Activated CD4-positive, alpha-beta T cell treated with anti-CD3 and anti-CD28 coated beads, Interleukin-2, amount 50 U/mL, for 16 hours (primary cell): ENCODE measurements at places on chromosomes 6 and 20.

- no peak for DNase-seq
Observed at GRCh38 chr6:151577257-151577656, 83.4 kb downstream of the CCDC170 start.

- DNase-seq = no peak
Observed at GRCh38 chr6:36924131-36924530, 30.4 kb upstream of the PI16 start.

DNA sequence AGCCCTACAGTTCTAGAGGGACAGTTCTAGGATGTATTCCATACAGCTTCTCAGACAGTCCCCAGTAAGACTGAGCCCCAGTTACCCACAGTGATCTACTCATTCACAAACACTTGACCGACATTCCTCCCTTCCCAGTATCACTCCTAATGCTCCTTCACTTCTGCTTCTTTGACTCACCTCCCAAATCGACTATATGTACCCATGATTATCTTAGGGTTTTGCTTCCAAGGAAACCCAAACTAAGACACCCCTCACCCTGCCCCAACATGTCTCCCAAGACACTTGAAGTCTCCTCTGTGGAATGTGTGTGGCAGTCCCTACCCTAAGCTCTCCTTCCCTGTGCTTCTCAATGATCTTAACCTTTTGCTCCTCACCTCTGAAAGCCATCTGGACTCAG lies 23.6 kb upstream of the TGM6 start:
- DNase-seq = no peak

GRCh38 chr6:87914637-87915395 lies 132.8 kb upstream of the SPACA1 start:
- DNase-seq = no peak

DNA sequence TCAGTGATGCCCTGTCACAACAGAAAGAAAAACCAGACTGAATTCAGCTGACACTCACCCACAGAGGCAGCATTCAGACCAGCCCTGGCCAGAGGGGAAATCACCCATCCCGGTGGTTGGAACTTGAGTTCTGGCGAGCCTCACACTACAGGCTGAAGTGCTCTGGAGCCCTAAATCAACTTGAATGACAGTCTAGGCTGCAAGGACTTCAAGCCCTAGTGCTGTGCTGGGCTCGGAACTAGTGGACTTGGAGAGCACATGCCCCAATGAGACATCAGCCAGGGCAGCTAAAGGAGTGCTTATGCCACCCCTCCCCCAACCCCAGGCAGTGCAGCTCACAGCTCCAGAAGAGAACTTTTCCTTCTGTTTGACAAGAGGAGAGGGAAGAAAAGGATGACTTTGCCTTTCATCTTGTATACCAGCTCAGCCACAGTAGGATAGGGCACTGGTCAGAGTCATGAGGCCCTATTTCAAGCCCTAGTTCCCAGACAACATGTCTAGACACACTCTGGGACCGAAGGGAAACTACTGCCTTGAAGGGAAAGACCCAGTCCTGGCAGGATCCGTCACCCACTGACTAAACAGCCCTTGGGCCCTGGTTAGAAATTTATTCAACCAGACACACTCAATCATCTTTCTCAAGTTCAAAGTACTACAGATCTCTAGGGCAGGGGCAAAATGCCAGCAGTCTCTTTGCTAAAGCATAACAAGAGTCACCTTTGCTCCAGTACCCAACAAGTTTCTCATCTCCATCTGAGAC lies 43.2 kb upstream of the PNRC1 start:
- DNase-seq = no peak

- DNase-seq = no peak
Observed at GRCh38 chr6:92763680-92764079, 655.7 kb downstream of the EPHA7 start.

DNA sequence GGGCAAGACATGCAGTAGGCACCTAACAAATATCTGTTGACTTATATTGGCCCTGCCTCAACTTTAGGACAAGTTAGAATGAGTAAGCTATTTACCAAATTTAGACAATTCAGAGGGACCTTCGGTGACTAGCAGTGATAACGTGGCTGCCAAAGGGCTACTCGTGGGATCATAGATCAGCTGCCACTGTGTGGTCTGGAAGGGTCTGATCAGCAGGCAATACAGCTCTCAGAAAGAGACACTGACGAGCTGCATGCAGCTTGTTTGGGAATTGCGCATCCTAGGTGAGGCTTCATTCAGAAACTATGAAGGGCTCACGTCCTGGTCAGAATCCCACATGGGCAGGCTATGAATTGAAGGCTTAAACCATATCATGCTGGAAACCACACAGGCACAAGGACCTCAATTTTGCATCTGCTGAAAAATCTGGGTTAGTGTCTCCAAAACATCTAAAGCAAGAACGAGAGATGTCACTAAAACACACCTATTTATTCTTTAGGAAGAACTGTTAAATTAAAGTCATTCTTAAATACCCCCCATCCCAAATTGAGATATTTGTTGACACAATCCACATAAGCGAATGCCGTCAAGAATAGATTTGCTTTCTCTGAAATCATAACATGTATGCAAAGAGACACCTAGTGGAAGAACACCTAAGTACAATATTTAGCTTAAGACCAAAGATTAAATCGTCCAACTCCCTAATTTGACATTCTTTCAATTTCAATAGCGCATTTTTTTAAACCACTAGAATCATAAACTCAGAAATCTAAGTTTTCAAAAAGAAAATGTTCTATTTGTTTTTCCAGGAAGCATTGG lies 79.6 kb downstream of the IPCEF1 start:
- DNase-seq = peak; percentile 56

- peak; percentile 89 for DNase-seq
Observed at GRCh38 chr6:90284236-90285041, 12.2 kb downstream of the BACH2 start.

- no peak for DNase-seq
Observed at GRCh38 chr20:44402391-44403193, 47.1 kb downstream of the HNF4A start.

DNA sequence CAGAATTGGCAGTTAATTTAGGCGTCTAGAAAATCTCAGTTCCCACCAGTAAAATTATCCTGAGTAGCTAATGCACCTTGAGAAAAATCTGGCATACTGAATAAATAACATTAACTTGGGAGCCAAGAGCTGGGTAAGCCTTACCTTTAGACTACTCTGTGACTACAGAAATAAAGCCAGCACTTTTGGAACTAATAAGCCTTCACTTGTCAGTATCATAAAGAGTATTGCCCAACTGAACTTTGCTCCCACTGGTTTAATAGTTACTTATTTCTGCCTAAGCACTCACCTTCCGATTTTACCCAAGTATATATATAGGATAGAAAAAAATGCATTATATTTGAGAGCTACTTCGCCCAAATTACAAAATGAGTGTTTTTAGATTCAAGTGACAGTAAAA lies 10.7 kb downstream of the FAM8A1 start:
- no peak for DNase-seq

DNA sequence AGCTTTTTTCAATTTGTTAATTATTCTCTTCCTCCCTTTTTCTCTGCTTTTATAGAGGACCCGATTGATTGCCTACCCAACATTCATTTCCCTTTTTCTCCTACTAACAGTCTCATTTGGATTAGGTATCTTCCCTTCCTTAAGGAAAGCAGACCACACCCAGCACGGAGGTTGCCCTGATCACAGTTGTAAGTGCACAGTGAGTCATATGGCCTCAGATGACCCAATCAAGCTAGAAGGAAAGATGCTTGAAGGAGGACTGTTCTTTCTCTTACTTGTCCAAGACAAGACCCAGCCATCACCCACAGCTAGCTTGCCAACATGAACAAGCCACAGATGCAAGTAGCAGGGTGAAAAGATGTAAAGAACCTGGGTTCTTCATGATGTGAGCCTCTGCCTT lies 518.6 kb downstream of the PKHD1 start:
- DNase-seq = no peak

- DNase-seq = no peak
Observed at GRCh38 chr6:105014448-105014847, 57.5 kb downstream of the LIN28B start.

- DNase-seq = no peak
Observed at GRCh38 chr6:154969796-154970195, 25.3 kb upstream of the TIAM2 start.

DNA sequence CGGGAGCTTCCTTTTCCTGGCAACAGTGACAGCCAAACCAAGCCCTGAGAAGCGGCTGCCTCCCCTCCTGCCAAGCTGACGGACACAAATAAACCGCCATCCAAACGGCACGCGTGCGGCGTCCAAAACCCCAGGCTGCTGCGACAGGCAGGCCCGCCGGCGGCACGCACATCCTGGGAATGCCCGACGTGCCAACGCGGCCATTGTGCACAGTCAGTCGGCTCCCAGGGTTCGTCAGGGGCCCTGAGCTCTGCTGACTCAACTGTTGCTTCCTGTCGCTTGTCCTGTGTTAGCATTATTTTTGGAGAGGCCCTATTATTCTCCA lies 6.8 kb downstream of the JAG1 start:
- DNase-seq = no peak

GRCh38 chr20:24951536-24952083 lies 2.5 kb downstream of the CST7 start:
- no peak for DNase-seq

- DNase-seq = no peak
Observed at GRCh38 chr6:139418481-139419132, 44.2 kb upstream of the CITED2 start.

- no peak for DNase-seq
Observed at GRCh38 chr6:159760602-159761057, 1.2 kb upstream of the ACAT2 start.

GRCh38 chr20:62652041-62652893 lies 10.0 kb downstream of the SLCO4A1 start:
- peak; percentile 77 for DNase-seq

DNA sequence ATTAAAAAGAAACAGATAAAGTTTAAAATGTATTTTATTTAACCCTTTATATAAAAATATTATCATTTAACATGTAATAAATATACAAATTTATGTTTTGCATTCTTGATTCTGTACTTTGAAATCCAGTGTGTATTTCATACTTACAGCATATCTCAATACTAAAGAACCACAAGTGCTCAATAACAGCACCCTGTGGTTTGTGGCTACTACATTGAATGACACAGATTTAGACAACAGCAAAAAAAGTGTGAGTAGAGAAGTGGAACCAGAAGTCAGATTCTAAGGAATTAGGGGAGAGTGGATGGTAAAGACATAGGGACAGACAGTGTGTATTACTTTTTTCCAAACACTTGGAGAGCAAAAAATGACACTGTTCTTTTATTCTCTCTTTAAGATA lies 524.5 kb downstream of the BMP2 start:
- DNase-seq = no peak

GRCh38 chr6:112223070-112223861 lies 31.1 kb downstream of the LAMA4 start:
- no peak for DNase-seq

DNA sequence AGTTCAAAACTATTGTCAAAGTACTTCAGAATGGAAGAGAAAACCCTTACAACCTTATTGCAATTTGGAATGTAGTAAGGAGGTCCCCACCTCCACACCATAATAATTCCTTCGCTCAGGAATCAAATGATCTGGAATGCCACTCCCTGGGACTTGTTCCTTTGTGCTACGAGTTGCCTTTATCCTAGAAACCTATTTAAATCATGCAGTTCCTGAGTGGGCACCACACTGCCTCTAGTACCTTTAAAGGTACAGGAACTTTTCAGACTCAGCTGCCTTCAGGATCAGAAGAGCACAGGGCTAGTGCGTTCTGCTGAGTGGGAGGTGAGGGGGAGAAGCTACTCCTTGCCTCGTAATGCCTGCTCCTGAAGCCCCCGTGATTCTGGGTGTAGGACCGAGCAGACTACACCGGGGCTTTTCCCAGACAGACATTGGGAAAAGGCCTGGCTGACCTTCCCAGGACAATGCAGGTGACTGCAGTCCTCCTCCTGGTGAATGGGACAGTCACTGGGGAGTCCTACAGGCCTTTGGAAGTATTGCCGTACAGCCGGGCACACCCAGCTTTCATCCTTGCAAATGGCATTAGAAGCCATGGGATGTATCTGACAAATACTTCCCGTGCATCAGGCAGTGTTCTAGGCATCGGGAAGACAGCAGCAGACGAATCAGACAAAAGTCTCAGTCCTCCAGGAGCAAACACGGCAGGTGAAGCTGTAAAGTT lies 11.8 kb upstream of the TUBB2B start:
- no peak for DNase-seq

DNA sequence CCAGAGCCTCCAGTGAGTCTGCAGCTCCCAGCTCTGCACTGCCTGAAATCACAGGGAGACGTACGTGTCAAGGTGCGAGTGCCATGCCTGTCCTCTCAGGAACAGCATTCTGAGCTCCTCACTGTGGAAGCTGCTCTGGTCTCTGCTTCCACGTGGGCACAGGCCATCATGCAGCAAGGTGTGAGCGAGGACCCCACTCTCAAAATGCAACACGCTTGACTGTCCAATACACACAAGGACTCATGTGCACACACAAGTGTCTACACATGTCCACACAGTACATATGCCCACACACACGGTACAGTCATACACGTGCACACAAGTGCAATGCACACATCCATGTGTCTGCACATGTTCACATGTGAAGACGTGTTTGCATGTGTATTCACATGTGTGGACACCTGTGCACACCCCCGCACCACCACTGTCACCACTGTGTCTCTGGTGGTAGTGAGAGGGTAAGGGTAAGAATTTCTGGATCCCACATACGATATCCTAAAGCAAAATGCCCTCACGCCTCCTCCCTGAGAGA lies 260.5 kb downstream of the DLL1 start:
- no peak for DNase-seq

- peak; percentile 29 for DNase-seq
Observed at GRCh38 chr20:53162251-53162835, 190.2 kb downstream of the TSHZ2 start.

DNA sequence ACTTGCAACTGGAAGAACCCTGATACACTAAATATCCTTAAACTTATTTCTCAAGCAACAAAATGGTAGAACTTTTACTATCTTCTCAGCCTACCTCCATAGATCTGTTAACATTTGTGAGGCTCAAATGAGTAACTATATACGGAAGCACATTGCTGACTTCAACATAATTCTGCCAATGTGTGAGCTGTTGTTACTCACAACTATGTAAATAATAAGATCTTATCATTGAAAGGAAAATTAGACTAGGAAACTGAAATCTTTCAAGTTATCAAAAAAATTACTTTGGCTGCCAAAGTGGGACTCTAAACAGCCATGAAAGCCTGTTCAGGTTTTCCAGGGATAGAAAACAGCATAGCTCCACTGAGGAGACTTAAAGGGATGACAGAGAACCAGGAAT lies 40.2 kb upstream of the TASP1 start:
- no peak for DNase-seq

DNA sequence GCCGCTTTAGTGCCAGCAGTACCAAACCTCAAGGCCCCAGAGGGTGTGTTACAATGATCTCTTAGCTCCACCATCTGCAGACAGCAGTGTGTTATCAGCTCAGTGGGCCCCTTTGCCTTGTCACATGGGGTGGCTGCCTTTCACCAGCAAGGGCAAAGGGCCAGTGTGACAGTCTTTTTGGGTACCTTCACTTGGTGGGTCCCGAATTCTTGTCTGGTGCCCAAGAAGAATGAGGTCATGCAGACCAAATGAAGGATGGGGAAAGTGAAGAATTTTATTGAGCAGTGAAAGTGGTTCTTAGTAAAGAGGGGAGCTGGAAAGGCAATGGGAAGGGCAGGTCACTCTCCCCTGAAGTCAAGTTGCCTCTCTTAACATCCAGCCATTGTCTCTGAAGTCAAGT lies 2.9 kb upstream of the SMIM28 start:
- DNase-seq = no peak

GRCh38 chr6:160978141-160978901 lies 13.2 kb upstream of the MAP3K4 start:
- DNase-seq = no peak
